ENCODE measurements at places on chromosomes 2 and 18.
A peak's percentile ranks its signal among the peaks of the same experiment; 100 is the strongest.

DNA sequence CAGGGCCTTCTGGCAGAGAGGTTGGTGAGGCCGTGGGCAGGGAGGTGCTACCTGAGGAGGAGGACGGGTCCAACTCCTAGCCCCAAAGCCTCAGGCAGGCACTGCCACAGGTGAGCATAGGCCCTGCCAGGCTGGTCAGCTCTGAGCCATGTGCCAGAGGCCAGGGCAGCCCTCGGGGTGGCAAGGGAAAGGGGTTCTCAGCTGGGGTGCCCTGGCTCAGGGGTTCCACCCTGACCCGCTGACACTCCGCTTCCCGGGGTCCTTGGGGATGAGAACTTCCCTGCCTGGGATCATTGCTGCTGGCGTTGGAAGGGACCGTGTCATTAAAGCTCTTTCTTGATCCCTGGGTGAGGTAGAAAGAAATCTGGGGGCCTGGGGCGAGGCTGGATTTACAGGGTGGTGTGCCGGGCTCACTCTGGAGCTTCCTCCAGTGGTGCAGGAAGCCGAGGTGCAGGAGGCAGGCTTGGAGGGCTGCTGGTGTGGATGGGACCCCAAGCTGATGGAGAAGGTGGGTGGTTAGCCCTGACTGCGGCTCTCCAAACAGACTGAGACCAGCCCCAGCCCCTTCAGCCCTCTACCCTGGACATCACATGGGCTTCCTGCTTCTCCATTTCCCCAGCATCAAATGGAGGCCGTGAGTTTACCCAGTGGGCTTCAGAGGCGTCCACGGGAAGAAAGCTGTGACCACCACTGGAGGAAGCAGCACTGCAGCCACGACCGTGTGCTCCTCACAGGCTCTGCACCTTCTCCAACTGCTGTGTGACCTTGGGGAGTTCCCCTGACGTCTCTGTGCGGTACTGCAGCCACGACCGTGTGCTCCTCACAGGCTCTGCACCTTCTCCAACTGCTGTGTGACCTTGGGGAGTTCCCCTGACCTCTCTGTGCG, 295.2 kb downstream of the NDUFA10 start:
- DNase-seq, result no peak

DNA sequence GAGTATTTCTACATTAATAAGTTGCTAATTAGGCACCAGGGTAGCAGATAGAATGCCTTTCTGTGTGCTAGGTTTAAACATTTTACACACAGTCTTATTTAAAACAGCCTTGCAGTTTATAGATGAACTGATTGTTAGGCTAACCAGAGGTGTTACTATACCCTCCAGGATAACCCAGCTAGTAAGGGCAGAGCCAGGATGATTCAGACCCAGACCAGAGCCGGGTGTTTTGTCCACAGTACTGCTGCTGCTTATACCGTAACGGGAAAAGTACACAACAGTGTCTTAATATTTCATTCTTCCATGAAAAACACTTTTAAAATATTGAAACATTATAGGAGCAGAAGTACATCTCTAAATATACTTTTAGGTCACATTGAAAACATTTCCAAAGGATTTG, 82.7 kb downstream of the MALT1 start:
- no peak for DNase-seq

DNA sequence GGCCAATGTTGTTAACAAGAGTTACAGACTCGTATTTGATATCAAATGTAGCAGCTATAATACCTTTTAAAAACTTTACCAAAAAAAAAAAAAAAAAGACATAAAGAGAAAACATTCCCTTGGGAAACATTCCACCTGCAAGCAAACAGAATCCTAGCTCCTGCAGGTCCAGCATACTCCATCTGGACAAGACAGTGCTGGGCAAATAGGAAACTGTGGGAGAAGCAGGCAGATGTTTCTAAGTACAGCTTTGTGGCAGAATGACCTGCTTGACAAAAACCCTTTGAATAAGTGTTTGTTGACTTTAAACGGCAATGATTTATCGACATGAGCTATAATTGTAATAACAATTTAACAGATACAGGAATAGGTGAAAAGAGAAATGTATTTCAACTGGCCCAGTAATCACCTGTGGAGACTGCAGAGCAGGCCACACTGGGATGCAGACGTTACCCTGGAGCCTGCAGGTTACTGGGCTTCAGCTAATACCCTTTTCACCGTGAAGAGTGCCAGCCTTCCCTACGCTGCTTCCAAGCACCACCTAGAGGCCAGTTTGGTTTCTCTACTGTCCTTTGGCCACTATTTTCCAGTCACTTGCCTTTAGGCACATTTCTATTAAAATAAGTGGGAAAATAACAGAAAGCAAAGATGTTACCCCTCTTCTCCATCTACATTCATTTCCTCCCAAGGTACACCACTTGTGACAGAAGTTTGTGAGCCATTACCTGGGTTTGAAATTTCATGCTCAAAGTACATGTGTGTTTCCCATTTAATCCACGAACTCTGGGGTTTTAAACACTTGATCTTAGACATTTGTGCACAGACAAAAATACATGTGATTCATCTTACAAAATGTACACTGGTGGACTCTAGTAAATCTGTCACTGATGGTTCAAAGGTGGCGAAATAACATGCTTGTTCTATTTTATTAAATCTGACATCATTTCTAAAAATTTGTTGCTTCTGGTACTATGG, 96.9 kb upstream of the ZNF397 start:
- DNase-seq, result peak; percentile 23

DNA sequence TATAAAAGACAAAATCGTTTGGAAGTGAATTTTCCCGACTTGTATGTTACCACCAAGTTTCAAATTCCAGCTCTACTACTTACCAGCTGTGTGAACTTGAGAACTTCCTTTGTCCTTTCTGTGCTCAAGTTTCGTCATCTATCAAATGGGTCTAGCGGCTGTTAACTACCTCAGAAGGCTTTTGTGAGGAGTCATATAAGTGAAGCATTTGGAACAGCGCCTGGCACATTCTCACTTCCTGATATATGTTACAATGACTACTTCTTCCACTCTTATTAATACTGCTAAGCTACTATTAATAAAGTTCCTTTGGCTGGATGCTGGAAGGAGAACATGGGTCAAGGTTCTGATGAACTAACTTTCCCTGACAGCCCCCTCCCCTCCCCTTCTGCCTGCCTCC, 104.5 kb downstream of the MEIS1 start:
- no peak for DNase-seq

DNA sequence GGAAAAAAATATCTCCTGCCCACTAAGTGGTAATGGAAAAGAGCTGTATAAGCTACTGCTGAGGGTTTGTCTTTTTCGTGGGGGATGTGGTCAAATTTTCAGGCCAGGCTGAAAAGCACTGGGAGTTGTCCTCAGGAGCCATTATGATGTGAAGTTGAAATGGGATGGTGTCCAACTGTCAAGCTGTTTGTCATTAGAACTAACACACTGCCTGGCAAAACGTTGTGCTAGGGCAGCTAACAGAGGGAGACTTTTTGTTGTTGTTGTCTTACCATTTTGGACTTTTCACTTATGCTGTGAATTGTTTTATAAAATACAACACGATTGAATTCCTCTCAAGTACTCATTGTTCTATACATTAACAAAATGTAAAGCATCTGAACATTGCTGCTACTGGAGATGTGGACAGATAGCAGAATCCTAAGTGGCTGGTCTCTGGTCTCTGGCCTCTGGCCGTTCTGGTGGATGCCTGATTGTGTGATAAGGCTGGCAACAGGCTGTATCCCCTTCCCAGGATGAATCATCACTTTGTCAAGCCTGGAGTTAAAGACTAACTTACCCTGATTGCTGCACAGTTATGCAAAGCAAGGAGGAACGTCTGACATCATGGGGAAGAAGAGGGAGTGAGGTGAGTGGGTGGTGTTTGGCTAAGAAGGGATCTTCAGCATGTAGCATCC, 2.3 kb downstream of the MYO1B start:
- no peak for DNase-seq

GRCh38 chr2:74458938-74459363, 713 bp downstream of the WBP1 start:
- no peak for DNase-seq

- DNase-seq, result no peak
Measured at GRCh38 chr2:63662028-63662804, 73.5 kb downstream of the MDH1 start.

GRCh38 chr2:31401580-31401979, 13.0 kb downstream of the XDH start:
- peak; percentile 44 for DNase-seq

DNA sequence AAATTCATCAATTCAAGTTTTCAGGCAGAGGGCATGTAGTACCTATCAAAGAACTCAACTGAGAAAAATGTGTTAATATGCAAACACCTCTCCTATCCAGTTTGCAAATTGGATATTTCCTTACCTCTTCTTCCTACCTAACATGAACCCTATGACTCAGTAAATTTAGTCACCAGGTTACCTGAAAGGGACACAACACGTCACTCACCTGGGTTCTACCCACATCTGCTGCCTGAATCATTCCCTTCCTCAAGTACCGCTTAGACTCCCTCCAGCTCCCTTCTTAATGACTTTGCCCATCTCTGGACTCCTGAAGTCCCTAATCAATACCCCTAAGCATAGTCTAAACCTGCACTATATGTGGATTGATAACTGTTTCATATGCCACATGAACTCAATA, 10.4 kb downstream of the ANKRD44 start:
- no peak for DNase-seq

- DNase-seq, result no peak
Measured at GRCh38 chr18:21341141-21341540, 99.1 kb downstream of the GREB1L start.

GRCh38 chr2:15782009-15782751, 158.2 kb upstream of the MYCN start:
- DNase-seq, result no peak

- DNase-seq, result no peak
Measured at GRCh38 chr2:55775828-55776227, 82.2 kb upstream of the PNPT1 start.

GRCh38 chr18:69934601-69935265, 12.9 kb downstream of the CD226 start:
- no peak for DNase-seq

- DNase-seq, result no peak
Measured at GRCh38 chr2:144995482-144995881, 475.6 kb upstream of the ZEB2 start.

- DNase-seq, result no peak
Measured at GRCh38 chr2:234550056-234550455, 53.2 kb upstream of the ARL4C start.

- no peak for DNase-seq
Measured at GRCh38 chr2:12807907-12808810, 91.4 kb downstream of the TRIB2 start.

All from smooth muscle cell of the brain vasculature (primary cell).